ENCODE measurements at places on chromosomes 11 and 22.

DNA sequence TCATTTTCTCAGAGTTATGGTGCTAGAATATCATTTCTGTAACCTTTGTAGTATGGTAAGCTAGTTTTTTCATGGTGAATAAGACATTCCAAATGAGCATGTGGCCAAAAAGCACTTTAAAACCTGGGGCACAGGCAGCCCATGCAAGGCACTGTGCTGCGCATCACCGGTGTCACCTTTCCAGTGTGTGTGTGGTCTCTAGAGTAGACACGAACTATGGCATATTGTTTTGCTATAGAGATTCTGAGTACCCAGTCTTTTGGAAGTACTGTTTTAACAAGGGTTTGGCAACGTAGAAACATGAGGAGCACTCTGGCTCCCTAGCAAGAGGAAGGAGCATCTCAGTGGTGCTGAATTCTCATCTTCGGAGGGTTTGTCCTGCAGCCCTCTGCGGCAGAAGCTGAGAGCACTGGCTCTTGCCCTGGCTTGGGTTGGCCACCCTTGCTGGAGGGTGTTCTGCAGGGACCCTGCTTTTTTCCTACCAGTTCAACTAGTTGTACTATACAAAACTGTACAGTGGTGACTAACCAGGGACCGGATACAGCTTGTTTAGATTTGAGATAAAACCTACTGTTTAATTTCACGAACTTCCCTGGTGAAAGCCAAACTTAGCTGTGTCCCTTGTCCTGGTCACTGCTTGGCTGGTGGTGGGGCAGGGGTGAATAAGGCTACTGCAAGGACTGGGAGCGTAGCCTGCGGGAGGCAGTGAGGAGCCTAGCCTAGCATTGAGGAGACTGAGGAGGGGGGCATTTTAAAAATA is 135.7 kb downstream of the ATXN10 start:
- no peak for DNase-seq

DNA sequence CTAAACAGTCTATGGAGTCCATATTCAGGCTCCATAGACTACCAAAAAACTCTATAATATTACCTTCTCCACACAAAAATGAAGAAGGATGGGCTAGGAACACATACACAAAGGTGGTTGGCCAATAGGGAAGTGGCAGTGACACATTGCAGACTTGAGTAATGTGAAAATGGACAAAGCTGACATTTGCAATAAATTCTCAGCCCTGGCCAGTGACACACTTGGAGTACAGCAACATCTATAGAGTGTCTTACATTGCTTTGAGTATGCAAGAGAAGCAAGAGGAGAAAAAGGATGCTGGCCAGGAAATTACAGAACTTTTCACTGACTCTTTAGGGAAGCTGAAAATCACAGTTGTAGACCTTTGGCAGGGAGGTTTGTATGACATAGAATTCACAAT is 7.3 kb upstream of the OR52W1 start:
- DNase-seq: no peak

GRCh38 chr11:112163875-112164685 is at the start of gene IL18:
IL18 (minus strand) TSS chr11:112164094; CDS start chr11:112155053, 9,041 bp downstream.
- DNase-seq: peak; percentile 89

DNA sequence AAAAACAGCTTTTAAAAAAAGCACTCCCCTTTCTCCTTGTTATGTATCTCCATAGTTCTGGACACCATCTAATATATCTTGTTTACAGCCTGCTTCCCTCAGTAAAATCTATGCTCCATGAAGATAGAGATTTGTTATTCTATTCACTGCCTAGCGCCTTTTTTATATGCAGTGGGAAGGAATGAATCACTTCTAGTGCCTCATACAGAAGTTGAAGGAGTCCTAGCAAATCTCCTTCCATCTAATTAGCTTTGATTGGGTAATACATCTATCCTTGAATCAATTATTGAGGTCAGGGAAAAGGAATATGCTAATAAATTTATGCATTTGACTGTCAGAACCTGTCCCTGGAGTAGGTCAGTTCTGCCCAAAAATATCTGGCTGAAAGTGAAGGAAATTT is 25.8 kb downstream of the SPA17 start:
- DNase-seq: no peak

- no peak for DNase-seq
These were observed 3.7 kb upstream of the HDHD5 start for GRCh38 chr22:17162731-17163130.

DNA sequence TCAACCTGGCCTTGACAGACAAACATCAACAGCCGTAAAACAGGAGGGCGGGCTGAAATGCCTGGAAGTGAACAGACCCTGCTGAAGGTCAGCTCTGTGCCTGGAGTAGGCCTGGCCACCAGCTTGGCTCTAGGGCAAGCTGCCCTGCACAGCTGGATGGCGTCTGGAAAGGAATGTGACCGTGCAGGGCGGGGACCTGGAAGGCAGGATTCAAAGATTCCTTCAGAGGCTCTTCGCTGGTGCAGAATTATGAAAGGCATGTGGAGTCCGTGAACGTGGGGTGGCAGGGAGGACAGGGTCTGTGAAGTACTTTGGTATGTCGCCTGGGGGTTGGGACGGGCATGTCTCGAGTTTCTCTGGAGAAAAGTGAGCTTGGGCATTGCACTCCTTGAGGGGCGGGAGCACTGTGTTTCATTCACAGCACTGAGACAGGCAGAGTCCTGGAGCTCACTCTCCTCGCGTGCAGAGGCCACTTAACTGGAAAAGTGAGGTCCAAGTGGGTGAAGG is 1.5 kb downstream of the EHD1 start:
- peak; percentile 67 for DNase-seq

GRCh38 chr11:75851203-75851602 is 36.2 kb downstream of the UVRAG start:
- no peak for DNase-seq

DNA sequence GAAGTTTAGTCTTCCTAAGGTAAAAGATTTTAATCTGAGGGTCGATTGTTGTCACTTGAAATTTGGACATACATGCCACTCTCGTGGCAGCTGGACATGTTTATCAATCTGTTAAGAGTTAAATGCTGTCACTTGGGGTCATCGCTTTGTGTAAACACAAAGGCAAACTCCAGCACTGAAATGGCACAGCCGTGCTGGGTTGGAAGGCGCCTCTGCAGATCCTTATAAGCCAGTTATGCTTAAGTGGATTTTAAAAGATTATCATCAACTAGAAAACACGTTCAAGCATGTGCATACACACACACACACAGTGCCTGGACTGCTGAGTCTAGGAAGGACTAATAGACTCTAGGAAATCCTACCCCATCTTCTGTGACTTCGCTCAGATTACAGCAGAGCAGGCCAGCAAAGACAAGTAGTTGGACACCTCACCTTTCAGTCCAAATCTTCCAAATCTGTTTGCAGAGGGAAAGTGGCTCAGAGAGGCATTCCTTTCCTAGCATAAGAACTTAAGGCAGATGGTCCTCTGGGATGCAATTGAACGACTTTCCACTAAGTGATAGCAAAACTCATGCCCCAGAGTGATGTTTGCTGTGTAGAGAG is 83.7 kb downstream of the CACNG2 start:
- DNase-seq: no peak

- DNase-seq: no peak
These were observed 162.8 kb downstream of the NCAM1 start for GRCh38 chr11:113124006-113124405.

DNA sequence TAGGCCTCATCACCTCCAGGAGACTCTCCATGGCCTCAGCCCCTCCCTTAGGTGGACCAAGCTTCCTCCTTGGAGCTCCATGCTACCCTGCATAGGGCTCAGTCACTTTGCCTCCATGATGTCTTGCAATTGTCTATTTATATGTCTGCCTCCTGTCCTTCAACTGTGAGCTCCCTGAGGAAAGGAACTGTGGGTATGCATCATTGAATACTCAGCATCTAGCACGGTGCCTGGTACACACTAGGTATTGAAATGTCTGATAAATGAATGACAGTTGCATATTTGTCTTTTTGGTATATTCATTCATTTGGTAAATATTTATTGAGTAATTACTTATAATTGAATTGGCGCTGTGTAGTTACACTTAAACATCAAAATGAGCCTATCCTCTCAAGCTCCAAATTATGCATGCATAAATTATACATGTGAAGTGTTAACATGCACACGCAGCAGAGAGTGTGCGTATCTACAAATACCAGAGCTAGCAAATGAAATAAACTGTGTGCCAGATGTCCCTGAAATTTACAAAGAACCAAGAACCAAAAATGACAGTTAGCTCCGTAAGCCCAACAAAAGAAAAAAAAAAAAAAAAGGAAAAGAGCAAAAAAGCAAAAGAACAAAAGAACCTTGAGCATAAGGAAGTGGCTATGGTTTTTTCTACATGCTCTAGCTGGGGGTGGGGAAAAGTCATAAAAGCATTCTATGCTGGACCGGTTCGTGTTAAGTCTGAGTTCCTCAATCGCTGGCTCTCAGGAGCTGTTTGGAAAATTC is 25.2 kb downstream of the GRAP2 start:
- DNase-seq: no peak

DNA sequence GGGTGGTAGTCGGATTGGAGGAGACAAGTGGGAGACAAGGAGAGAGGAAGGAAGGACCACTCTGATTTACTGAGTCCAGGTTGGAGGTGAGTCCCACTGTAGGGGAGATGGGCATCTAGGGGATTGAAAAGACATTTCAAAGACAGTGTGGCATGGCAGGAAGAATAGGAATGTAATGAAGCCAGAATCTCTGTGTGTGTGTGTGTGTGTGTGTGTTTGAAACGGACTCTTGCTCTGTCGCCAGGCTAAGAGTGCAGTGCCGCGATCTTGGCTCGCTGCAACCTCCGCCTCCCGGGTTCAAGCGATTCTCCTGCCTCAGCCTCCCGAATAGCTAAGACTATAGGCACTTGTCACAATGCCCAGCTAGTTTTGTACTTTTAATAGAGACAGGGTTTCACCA is 4.2 kb upstream of the CSDC2 start:
- DNase-seq: no peak

DNA sequence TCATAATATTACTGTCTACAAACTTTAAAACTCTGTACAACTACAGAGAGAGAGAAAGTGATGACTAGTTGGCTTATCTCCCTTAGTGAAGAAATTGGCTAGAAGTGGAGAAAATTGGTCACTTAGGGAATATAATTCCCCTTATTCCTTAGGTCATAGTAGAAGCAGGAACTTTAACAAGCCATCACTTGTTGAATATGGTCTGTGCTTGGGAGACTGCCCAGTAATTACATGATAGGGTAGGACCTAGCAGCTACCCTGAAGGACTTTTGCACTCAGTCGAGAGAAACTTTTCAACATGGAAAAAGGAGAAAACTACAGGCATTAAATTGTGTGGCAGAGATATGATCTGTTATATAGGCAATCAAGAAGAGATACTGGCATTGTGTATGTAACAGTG is 576.5 kb upstream of the CCDC90B start:
- no peak for DNase-seq

GRCh38 chr11:41281131-41281742 is 178.2 kb downstream of the LRRC4C start:
- peak; percentile 66 for DNase-seq

DNA sequence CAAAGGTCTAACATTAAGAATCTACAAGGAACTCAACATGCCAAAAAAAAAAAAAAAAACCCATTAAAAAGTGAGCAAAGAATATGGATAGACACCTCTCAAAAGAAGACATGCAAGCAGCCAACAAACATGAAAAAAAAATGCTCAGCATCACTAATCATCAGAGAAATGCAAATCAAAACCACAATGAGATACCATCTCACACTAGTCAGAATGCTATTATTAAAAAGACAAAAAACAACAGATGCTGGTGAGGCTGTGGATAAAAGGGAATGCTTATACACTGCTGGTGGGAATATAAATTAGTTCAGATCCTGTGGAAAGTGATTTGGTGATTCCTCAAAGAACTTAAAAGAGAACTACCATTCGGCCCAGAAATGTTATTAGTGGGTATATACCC is 257.7 kb upstream of the PLET1 start:
- no peak for DNase-seq

DNA sequence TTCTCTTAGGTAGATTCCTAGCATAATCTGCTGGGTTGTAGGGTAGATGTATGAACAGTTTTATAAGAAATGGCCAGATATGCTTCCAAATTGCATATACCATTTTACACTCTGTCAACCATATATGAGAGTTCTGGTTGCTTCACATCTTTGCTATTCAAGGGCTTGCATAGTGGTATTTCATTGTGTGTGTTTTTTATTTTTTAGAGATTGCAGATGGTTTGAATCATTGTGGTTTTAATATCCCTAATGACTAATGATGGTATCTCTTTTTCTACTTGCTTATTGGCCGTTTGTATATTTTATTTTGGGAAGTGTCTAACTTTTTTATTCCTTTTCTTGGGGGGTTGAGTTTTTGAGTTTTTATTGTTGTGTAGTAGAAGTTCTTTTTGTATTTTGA is 26.9 kb downstream of the RNF214 start:
- DNase-seq: no peak

- no peak for DNase-seq
These were observed 501.9 kb downstream of the CNTN5 start for GRCh38 chr11:99522467-99523173.

DNA sequence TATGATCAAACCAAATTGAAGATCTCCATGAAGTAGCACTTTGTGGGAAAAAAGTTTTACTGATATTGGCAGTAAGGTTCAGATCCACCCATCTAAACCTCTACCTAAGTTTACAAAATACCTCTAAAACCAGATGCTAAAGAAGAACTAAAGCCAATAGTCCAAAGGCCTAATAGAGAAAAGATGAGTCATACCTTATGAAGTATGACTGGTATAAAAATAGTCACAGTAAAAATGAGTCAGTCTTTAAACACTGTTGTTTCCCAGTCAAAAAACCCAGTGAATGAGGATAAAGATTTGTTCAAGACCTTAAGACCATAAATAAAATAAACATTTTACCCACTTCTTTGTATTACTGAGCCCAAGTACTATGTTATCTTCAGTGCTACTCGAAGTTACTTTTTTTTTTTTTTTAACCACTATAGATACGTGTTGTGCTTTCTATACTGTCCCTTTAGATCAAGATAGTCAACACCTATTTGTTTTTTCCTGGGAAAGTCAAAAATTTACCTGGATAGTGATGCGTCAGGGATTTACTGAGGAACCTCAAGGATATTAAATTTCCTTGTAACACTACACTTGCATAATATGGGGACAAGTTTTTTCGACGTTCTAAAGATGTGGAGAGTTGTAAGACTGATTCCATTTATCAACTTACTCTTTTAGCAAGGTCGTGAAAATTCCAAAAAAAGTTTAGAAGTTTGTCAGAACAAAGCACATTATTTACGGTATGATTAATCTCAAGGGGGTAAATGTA is 87.3 kb downstream of the CCDC73 start:
- DNase-seq: peak; percentile 59

DNA sequence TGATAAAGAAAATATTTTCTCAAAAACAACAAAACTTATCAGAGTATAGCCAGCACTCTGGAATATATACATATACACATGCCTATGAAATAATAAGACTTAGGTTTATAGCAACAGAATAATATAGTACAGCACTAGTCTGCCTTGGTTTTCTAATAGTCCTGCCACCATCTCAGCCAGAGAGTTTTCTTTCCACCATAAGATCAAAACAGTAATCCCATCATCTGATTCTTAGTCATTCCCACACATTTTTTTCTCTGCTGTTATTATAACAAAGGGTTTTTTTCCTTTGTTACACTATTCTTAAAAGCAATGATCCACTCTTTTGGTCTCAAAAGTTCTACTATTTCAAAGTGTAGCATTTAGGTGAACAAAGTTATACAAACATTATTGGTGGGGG is 15.1 kb downstream of the MTMR2 start:
- DNase-seq: no peak

GRCh38 chr11:43515090-43515489 is 156.4 kb downstream of the TTC17 start:
- DNase-seq: no peak

GRCh38 chr22:40542821-40543540 is 93.5 kb downstream of the MRTFA start:
- no peak for DNase-seq

- no peak for DNase-seq
These were observed 19.9 kb upstream of the ME3 start for GRCh38 chr11:86692317-86692716.
